Stimulated activated CD8-positive, alpha-beta memory T cell treated with anti-CD3 and anti-CD28 coated beads, Interleukin-12 subunit alpha, Interleukin-12 subunit beta, amount 100 ng/mL, for 1 hour (primary cell): ENCODE measurements at places on chromosomes 6 and 20.

DNA sequence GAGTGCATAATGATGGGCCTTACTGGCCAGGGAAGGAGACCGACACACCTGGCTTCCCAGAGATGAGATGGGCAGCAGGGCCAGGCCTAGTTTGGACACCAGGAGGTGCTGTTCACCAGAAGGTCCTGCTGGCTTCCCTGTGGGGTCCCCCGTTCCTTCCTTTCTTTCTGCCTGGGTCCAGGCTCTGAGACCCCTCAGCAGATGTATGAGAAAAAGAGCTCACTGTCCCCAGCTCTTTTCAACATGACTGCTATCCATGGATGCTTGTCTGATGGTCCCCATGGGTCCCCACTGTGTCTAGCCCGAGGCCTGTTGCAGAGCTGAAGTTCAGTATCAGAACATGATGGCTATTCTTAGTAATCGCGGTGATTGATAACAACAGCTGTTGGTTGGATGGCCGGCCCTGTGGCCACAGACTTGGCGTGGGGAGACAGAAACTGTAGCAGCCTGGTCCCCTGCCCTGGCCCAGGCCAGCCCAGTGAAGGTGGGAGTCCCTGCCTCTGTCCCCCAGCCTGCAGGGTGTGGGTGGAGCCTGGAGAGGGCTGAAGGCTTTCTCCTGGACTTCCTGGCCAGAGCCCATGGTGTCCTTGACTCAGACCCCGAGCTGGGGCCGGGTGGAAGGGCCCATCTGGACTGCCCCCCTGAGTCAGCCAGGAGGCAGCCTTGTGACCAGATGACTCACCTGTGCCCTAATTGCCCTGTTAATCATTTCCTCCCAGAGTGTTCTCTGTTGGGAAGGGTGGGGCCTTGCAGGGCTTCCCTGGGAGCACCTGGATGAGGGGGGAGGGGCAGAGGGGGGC, 9.9 kb upstream of the BAK1 start:
- DNase-seq: no peak

GRCh38 chr20:46089167-46089416, 670 bp downstream of the NCOA5 start:
- peak; percentile 31 for DNase-seq

DNA sequence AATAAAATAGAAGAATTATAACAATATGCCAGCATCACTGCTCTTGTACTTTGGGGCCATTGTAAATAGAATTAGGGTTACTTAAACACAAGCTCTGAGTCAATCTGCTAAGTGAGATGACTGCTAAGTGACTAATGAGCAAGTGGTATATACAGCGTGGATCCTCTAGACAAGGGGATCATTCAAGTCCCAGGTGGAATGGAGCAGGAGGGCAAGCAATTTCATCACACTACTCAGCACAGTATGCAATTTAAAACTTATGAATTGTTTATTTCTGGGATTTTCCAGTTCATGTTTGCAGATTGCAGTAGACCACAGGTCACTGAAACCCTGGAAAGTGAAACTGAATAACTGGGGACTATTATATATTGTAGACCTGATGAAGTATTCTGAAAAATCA, 235.3 kb downstream of the BTBD3 start:
- DNase-seq: no peak

- no peak for DNase-seq
These were observed 111.1 kb downstream of the PDSS2 start for GRCh38 chr6:107348224-107348623.
